ENCODE measurements at places on chromosomes 6 and 20. TPM values are rescaled to one million over a fixed set of nuclear protein-coding genes. Genes with fewer than 3 reads are reported as not detected.

The MYH7B gene
- total RNA-seq, result not detected

The SCGN gene
- 11.9 TPM for total RNA-seq

The ELOVL4 gene
- total RNA-seq, result not detected

The FKBP1A gene
- total RNA-seq, result 68.3 TPM

The GSTA2 gene
- total RNA-seq, result 2.9 TPM

The PLAGL2 gene
- 20.0 TPM for total RNA-seq

DNA sequence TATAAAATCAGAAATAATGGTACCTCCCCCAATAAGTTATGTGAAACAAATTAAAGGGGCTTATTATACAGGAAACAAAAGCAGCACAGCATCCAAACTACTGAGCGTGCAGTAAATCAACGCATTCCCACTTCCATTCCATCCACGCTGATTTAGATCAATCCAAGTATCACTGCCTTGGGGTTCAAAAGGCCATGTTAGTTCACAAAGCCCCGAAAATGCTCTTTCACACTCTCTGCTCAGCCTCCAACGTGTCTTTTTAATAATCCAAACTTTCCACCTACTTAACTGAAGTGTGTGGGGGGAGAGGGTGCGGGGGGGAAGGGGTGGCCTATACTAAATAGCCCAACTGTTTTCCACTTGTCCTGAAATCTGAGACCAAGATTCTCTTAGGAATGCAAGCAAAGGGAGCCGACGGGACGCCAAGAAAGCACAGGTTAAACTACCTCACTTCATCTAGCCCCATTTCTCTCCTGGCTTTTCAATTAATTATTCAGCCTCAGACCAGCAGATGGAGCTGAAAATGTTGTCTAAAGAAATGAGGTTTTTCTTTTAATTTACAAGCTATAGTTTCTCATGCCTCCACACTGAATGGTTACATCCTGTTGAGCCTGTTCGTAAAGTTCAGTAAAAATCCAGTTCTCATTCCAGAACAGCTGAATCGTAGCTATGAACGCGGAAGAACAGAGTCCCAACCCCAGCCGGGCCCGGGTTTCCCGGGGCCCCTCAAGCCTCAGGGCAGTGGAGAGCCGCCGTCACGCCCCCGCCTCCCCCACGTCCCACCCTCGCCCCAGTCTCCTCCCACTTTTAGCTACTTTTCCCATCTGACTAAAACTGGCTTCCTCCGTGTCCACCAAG, 1.0 kb upstream of the NXT1 start:
- DNase-seq, result no peak

DNA sequence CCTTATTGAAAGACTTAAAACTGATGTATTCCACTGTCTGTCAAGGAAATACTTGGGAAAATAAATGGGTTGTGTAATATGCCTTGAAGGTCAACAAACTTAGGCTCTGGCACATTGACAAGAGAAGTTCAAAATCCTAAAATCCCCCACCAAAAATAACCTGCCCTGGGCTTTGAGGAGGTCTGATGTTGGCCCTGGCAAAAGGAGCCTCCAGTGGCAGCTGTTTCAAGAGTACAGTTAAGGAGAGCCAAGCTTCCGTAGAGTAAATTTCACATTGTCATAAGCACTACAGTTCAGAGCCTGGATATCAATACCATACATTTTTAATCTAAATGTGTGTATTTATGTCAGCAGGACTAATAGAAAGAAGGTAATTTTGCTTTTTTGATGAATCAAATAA, 282.7 kb downstream of the EYA4 start:
- no peak for DNase-seq

GRCh38 chr6:136344420-136344819, 54.8 kb upstream of the BCLAF1 start:
- no peak for DNase-seq

DNA sequence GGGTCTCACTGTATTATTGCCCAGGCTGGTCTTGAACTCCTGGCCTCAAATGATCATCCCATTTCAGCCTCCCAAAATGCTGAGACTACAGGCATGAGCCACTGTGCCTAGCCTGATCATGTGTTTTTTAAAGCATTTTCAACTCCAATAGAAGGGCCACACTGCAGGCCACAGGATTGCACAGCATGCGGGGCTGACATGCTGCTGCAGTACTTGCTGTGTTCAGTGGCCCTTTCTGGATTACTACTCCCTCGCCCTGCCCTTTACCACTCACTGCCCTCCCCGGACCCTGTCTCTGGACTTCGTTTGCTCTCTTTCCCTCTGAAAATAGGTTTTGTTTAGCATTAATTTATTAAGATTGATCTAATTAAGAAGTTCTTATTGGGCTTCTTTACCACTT, 37.3 kb downstream of the HECA start:
- DNase-seq, result no peak

GRCh38 chr20:52943185-52943841, 28.8 kb upstream of the TSHZ2 start:
- DNase-seq, result no peak

GRCh38 chr6:71287926-71288227, 734 bp upstream of the OGFRL1 start:
- no peak for DNase-seq

DNA sequence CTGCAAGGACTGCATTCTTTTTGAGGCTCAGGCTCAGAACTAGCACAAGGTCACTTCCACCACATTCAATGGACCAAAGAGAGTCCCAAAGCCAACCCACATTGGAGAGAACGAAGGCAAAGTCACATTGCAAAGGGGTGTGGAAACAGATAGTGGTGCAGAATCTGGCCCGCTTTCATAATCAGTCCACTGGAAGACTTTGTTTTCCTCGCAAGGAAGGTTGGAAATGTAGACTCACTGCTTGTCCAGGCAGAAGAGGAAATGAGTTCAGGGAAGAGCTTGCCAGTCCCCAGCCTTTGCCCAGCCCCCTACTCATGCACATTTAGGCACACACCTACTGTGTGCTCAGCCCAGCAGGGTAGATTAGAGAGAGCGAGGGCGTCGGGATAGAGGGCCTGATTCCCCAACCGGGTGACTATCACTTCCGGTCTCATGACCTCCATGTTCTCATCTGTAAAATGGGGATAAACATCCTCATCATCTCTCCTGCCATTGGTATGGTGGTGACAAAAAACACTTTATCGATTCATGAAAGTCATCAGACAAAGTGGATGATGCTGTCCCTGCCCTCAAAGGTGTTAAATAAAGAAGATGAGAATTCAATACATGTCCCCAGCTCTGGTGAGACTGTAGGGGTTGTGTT, 24.3 kb upstream of the CCN5 start:
- DNase-seq, result no peak

DNA sequence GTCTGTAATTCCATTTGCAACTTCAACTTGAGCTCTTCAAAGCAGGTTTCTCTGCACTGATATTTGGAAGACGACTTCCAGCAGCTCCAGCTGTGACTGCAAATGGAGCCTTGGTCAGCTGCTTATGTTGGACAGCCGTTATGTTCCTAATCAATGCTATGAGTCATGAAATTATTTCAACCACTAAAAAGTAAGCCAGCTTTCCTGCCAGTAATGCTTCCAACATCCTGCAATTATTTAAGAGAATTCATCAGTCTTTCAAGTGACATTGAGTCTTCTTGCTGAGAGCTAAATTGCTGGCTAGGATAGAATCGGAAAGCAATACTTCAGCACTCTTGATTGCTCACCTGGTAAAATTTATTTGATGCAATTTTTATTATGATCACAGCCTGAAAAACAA, 375.7 kb downstream of the MMUT start:
- DNase-seq, result no peak

DNA sequence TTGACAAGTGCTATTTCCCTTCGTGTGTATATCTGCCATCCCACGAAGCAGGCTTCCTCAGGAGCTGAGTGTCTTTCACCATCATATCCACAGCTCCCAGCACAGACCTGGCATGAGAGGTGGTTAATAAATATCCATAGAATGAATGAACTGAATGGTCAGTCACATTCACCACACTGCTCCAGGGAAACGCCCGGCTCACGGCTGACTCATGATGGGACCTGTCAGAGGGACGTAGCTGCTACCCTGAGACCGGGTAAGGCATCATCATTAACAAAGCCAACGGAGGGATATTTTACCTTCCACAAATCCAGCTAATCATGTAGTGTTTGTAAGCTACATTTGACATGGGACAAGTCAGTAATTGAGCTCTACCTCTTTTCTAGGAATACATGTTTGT, 12.5 kb downstream of the AGPAT4 start:
- DNase-seq, result no peak
